ENCODE measurements at places on chromosomes 1 and 21.

DNA sequence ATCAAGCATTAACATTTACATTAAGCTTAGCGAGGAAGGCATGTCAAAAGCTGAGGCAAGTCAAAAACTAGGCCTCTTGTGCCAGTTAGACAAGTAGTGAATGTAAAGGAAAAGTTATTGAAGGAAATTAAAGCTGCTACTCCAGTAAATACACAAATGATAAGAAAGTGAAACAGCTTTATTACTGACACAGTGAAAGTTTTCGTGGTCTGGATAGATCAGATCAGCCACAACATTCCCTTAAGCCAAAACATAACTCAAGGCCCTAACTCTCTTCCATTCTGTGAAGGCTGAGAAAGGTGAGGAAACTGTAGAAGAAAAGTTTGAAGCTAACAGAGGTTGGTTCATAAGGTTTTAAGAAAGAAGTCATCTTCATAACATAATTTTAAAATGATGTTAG is 131.9 kb downstream of the VAV3 start:
- DNase-seq: no peak

GRCh38 chr1:96309783-96310182 is 411.8 kb upstream of the PTBP2 start:
- no peak for DNase-seq

DNA sequence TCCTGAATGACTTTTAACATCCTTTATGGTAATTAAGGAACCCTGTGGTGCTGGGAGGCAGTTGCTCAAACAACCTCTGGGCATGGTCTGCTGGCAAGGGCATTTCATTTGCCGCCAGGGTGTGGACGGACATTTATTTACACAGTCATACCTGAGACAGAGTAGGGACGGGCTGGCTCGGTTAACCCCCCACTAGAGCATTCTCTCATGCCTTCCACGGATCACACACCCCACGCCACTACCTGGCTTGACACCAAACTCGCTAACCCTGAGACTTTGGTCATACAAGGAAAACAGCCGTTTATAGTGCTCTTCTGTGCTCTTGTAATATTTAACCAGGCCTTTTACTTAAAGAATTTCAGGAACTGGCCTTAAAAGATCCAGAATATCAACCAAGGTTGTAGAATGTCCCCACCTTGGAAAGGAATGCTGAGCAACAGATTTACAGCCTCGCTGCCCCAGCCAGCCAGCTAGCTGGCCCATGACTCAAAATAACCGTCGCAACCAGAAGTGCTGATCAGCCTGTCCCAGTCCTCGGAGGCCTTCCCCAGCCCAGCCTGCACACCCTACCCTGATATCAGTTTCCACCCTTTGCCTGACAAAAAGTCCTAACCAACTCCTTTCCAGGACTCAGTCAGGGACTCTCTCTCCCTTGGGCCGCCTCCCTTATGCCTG is 6.5 kb upstream of the PDXK start:
- DNase-seq: no peak

- DNase-seq: no peak
These were observed 371.3 kb downstream of the VAV3 start for GRCh38 chr1:107593501-107594209.

DNA sequence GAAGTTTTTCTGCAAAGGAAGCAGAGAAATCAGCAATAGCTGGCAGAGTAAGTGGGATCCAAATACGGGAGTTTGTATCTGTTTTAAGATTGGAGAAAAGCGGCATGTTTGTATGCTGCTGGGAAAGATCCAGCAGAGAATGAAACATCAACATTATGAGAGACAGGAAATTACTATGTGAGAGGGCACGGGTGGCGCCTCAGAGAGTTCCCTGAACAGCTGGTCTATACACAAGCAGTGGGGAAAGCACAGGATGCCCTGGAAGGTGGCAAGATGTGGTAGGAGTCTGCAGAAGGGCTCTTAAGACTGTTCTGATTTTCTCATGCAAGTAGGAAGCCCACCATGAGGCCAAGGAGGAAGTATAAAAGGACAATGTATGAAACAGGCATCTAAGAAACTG is 130.4 kb downstream of the RERE start:
- no peak for DNase-seq

GRCh38 chr1:193325771-193326170 is 139.4 kb upstream of the B3GALT2 start:
- DNase-seq: no peak

DNA sequence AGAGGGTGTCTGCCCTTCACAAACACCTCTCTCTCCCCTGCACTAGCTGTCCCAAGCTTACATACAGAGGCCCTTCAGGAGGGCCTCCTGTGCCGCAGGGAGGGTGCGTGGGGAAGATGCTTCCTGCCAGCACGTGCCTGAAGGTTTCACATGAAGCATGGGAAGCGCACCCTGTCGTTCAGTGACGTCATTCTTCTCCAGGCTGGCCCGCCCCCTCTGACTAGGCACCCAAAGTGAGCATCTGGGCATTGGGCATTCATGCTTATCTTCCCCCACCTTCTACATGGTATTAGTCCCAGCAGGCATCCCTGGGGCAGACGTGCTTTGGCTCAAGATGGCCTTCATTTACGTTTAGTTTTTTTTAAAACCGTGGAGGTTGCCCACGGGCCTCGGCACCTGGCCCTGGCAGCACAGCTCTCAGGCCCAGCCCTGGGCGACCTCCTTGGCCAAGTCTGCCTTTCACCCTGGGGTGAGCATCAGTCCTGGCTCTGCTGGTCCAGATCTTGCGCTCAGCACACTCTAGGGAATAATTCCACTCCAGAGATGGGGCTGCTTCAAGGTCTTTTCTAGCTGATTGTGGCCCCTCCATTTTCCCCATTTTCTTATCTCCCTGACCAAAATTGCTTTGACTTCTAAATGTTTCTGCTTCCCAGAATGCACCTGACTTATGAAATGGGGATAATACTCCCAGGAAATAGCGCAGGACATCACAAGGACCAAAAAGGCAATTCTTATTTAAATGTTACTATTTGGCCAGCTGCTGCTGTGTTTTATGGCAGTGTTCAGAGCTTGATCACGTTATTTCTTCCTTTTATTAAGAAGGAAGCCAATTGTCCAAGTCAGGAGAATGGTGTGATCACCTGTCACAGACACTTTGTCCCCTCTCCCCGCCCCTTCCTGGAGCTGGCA is 6.1 kb downstream of the NPPA start:
- DNase-seq: no peak

- no peak for DNase-seq
These were observed 267.9 kb downstream of the ZNF326 start for GRCh38 chr1:90262791-90263190.

DNA sequence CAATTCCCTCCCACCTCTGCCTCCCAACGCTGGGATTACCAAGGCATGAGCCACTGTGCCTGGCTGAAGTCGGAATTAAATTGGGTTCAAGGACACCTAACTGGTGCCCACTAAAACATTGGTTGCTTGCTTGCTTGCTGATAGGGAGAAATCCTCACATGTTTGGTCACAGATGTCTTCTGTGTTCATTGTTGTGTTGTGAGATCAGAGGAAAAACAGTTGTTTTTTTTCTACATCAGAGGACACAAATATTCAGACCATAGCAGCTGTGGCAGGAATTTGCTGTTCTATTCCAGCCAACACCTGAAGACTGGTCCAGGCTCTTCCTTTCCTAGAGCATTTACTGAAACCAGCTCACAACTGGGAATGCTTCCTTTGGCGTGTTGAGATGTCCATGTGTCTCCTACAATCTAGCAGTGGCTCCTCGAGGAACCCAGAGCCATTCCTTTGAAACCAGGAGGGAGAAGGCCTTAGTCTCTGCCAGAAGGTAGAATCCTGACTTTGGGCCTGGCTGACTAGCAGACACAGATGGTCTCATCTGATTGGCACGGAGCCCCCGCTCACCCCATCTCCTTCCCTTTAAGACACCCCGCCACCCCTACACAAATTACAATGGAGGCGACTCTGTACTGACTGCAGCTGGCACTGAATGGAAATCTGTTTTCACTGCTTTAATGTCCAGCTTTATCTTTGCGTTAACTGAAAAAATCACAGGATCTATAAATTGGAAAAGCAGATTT is 24.3 kb upstream of the TRIM17 start:
- no peak for DNase-seq

GRCh38 chr1:215084621-215085020 is 2.1 kb downstream of the KCNK2 start:
- no peak for DNase-seq

- no peak for DNase-seq
These were observed 450 bp downstream of the ARHGAP30 start for GRCh38 chr1:161069241-161069640.

- no peak for DNase-seq
These were observed 24.4 kb downstream of the PCP4L1 start for GRCh38 chr1:161282991-161283390.

DNA sequence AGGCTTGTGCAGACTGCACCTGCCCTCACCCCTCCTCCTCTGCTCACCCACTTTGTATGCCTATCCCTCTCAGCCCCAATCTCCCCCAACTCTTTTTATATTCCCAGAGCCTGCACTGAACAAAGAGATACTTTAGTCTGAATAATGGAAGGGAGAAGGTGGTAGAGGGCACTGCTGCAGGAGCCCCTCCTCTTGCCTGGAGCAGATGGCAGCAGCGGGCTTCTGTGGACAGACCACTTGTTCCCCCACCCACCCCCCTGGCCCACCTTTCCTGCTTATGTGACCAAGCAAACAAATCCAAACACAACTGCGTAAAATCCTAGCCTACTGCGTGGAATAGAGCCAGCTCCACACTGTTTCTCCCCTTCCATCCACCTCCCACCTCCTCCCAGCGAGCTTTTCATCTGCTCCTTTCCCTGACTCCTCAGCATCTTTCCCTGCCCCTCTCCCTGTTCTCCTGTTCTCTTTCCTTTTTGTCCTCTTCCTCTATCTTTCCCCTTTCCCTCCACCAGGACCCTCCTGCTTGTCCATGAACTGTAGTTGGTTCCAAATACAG is 27.5 kb downstream of the RGS8 start:
- DNase-seq: no peak

GRCh38 chr1:53590104-53590503 is 130.9 kb downstream of the DMRTB1 start:
- DNase-seq: no peak

DNA sequence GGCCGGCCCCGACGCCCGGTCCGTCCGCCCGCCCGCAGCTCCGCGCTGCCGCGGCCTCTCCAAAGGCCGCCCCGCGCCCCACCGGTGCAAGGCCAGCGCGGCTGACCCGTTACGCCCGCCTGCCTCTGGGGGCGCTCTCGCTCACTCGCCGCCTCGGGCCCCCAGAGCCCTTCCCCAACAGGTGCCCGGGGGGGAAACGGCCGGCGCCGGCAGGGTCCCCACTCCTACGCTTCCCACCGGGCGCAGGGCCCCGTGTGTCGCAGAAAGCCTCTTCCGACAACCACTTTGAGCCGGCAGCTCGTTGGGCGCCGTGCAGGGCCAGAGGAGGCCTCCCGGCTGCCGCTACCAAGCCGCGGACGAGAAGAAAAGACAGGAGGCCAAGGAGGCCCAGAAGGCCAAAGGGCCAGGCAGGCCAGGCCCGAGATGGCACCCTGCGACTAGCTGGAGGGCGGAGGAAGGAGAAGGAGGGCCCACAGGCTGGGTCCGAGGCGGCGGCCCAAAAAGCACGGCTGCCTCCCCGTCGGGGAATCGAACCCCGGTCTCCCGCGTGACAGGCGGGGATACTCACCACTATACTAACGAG is 64.9 kb upstream of the FCGR2A start:
- DNase-seq: peak; percentile 30

GRCh38 chr1:192140382-192140781 is 17.9 kb upstream of the RGS18 start:
- no peak for DNase-seq

- DNase-seq: no peak
These were observed 26.3 kb downstream of the KCNK1 start for GRCh38 chr1:233640179-233640578.

GRCh38 chr1:17470021-17470799 is 30.7 kb upstream of the RCC2 start:
- DNase-seq: no peak

GRCh38 chr21:42553435-42553834 is 39.8 kb downstream of the SLC37A1 start:
- no peak for DNase-seq

- no peak for DNase-seq
These were observed 156.1 kb downstream of the PIGK start for GRCh38 chr1:77063118-77063517.

GRCh38 chr1:232291261-232291660 is 338.7 kb downstream of the SIPA1L2 start:
- DNase-seq: no peak

GRCh38 chr1:217673387-217673786 is 42.2 kb downstream of the SPATA17 start:
- no peak for DNase-seq

GRCh38 chr1:115429241-115429640 is 91.2 kb upstream of the NGF start:
- no peak for DNase-seq

GRCh38 chr1:243977094-243977493 is 74.0 kb upstream of the ZBTB18 start:
- DNase-seq: no peak

GRCh38 chr1:12180315-12180714 is 13.5 kb downstream of the TNFRSF1B start:
- DNase-seq: no peak

- no peak for DNase-seq
These were observed 416.6 kb upstream of the RUNX1 start for GRCh38 chr21:35465741-35466140.

GRCh38 chr1:154810571-154810970 is 59.5 kb downstream of the KCNN3 start:
- DNase-seq: no peak

GRCh38 chr21:35895598-35895997 is 164.7 kb downstream of the SETD4 start:
- DNase-seq: no peak

GRCh38 chr1:204357551-204358490 is 1.9 kb downstream of the PLEKHA6 start:
- DNase-seq: no peak

DNA sequence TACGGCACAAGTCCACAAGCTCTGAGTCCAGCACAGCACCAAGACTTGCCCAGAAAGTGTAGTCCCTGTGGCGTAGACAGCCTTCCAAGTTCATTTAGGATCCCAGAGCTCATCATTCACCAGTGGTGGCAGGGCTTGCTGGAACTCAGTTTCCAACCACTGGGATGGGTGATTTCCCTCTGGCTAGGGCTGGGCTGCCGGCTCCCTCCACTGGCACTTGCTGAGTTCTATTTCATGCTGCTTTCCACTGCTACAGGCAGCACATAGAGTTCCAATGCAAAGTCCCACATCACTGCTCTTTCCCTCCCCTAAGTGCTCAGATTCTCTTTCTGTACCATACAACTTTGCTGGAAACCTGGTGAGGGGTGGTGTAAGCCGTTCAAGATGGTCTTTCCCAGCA is 510.3 kb upstream of the TMPRSS15 start:
- DNase-seq: no peak

DNA sequence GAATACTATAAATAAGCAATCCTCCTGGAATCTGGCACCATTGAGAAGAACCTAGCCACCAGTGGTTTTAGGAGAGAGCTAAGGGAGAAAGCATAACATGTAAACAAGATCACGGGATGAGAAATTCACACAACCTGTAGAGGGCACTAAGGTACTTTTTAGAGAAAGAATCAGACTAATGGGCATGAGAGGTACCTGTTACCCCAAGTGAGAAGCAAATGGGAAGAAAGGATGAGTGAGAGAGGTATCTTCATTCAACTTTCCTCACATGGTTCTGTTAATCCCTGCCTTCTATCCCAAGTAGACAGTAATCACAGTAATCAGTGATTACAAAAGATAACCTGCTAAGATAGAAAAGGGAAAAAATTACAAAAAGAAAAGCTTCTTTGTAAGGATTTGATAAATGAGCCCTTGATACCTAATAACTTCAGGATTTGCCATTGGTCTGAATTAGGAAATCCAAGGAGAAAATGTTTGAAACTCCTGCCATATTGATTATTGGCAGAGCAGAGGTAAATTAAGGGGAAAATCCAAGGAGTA is 251.1 kb upstream of the ADGRL2 start:
- DNase-seq: no peak
